ENCODE measurements at places on chromosomes 13 and 19.

DNA sequence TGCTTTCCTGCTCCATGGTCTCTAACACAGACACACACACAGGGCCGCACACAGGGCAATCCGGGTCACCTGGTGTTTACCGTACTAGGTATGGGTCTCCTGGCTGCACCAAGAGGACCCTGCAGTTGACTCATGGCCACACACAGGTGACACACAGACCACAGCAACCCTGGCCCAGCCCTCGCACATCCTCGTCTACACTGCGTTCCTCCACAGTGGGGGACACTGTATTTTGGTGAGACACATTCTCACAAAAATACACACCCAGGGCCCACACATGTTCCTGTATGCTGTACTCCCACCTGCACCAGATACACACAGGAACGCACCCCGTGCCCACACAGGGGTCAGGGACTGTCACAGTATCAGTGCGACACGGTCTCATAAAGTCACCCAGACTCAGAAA, 12.8 kb downstream of the PDE4A start:
- DNase-seq: no peak

DNA sequence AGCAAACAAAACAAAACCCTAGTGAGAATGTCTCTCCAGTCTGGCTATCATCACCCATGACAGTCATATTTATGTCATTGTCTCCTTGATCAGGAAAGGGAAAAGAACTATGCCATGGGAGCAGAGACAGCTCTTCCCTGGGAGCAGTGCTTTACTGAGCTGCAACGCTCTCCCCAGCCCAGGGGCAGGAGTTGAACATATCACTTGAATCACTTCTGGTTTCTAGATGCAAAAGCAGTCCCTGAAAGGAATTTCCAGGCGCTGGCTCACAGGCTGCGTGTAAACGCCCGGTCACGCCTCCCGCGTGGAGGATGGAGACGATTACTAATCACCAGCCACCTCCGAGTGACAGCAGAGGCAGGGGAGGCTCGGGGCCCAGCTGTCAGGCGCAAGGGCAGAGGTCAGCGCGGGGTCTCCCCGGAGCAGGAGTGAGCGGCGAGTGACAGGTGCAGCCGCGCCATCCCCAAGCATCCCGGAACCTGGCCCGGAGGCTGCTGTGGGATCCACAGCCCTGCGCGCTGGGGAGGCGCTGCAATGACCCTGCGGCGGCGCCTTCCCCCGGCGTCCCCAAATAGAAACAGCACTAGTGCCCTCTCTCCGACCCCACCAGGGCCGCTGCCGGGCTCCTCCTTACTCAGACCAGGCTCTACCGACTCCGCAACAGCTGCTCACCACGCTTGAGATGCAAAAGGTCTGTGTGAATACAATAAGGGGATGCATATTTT, 23.5 kb upstream of the DCLK1 start:
- DNase-seq: no peak

DNA sequence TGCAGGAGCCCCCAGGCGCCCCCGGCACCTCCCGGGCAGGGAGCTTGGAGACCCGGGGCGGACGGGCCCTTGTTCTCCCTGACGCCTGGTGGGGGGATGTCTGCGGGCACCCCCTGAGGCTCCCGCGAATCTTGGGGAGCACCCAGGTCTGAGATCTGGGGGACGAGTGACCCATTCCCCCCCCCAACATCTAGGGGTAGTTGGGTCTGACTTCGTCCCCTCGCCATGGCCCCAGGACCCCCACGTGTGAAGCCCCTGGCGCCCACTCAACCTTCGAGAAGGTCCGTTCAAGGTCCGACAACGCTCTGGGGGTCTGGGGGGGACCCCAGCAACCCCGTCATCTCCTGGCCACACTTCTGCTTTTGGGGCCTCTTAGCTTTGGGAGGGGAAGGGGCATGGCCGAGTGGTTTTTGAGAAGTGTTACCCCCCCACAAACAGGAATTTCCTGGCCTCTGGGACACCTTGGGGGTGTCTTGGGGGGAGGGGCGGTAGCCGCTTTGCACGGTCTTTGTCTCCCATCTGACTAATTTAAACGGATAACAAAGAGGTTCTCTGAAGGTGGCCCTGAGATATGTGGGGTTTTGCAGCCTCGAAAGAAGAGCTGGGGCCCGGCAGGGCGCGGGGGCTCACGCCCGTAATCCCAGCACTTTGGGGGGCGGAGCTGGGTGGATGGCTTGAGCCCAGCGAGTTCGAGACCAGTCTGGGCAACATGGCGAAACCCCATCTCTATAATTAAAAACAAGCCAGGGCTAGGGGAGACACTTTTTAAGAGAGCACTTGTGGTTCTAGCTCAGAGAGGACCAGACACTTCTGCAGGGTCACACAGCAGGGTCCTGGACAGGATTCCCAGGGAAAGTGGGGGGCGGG, 608 bp downstream of the CNN2 start:
- no peak for DNase-seq

- no peak for DNase-seq
Measured at GRCh38 chr13:32802159-32802558, 214.1 kb upstream of the KL start.

DNA sequence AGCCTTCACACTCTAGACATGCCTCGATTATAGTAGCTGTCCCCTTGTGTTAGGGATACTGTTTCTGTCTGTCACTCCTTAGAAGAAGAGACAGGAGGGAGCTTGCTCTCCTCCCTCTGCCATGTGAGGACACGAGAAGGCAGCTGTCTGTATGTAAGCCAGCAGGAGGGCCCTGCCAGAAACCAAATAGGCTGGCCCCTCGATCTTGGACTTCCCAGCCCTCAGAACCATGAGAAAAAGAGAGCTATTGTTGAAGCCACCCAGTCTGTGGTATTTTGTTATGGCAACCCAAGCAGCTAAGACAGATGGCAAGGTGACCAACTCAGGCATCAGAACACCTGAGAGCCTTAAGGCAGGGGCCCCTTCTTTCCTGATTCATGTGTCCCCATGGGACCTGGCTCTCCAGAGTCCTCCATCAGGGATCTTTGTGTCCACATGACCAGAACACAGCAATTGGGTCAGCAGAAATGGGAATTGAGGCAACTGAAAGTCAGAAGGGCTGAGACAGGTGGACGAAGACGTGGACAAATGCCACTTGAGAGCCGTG, 65.6 kb upstream of the NPAS1 start:
- DNase-seq: no peak

DNA sequence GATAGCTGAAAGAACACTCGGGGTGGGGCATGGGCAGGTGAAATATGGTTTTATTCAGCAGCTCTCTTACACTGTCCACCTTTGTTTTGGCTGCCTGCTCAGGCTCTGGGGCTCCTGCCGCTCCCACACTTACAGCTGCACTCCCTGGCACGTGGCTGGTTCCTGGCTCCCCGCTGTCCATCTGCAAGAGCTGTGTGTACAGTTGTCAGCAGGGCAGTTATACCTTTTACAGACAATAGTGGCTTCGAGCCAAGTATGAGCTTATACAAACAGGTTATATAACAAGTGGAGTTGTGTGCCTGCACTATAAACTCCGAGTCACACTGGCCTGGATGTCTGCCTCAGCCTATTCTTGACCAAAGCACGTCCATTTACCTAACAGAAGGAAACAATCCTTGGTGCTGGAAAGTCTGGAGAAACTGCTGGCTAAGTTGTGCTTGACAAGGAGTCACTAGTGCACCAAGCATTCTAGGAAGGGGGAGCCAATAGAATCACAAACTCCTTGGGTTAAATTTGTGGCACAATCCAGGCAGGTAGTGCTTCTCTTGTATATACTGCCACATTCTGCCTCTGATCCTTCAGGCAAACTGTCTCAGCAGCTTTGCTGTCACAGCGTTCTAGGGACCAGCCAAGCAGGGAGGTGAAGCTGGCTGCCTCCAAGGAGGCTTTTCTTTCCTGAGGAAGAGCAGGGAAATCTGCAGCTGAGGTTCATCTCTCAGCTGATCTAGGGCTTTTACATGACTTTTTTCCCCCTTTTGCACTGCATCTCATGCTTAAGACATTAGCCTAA, 68.2 kb downstream of the NHLRC3 start:
- no peak for DNase-seq

DNA sequence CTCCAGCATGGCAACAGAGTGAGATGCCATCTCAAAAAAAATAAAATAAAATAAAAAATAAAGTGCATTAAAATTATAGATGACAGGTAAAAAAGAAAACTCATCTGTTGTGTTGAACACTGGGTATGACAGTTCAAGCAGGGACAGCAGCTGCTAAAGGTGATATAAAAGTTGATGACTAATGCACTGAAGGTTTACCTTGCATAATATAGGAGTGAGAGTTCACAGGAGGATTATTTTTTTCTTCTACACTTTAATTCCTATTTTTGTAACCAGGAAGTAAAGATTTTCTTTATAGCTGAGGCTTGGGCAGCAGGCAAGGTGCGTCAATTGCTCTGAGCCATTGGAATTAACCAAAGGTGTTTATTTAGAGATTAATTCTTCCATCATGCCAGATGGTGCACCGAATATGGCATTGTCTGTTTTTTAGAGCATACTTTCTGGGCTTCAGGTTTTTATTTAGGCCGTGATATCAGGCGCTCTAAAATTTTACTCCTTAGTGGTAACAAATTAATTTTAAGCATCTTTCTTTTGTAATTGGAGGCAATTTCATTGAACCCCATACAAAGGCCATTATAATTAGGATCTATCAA, 337.0 kb upstream of the SLC10A2 start:
- no peak for DNase-seq

DNA sequence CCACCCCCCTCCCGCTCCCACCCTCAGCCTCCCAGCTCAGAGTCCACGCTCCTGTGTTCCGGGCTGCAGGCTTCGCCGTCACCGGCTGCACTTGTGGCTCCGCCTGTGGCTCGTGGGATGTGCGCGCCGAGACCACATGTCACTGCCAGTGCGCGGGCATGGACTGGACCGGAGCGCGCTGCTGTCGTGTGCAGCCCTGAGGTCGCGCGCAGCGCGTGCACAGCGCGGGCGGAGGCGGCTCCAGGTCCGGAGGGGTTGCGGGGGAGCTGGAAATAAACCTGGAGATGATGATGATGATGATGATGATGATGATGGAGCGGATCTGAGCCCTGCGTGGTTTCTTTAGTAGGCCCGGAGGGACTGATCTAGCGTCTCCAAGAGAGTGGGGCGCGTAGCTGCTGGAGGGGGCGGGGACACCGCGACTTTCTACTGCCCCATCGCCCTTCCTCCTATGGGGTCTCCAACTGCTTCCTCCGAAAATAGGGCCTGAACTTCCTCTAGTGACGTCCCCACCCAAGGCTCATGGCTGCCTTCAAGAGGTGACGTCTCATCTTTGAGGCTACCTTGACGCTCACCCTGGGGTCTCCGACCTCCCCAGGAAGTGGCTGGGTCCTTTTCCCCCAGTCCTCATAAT, 1.4 kb downstream of the RETN start:
- DNase-seq: no peak

DNA sequence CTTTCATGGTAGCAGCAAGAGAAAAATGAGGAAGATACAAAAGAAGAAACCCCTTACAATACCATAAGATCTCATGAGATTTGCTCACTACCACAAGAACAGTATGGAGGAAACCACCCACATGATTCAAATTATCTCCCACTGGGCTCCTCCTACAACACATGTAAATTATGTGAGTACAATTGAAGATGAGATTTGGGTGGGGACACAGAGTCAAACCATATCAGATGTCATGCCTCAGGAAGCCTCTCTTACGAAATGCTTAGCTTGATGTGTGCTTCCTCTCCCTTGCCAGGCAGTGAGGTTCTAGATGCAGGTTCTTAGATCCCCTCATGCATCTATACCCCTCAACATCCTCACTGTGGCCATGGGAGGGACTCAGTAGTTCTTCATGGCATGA, 63.2 kb upstream of the RGCC start:
- DNase-seq: no peak

GRCh38 chr13:113145496-113145895, 13.0 kb upstream of the PROZ start:
- no peak for DNase-seq

DNA sequence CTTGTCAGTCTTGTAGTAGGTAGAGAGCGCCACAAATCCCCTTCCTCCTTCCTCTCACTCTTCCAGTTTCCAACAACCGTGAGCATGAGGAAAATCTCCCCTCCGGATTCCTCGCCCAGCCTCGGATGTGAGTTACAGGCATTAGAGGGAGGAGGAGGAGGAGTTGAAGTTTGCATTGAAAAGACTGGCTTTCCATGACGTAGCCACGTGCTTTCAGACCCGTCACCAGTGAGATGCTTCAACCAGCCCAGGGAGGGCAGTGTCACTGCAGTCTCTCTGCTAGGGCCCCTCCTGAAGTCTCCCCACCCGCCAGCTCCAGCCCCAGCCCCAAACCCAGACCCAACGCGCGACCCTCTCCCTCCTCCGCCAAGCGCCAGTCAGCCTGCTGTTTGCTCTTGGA, 442 bp upstream of the FGF14 start:
- peak; percentile 36 for DNase-seq

- no peak for DNase-seq
Measured at GRCh38 chr13:78829821-78830220, 170.9 kb upstream of the OBI1 start.

DNA sequence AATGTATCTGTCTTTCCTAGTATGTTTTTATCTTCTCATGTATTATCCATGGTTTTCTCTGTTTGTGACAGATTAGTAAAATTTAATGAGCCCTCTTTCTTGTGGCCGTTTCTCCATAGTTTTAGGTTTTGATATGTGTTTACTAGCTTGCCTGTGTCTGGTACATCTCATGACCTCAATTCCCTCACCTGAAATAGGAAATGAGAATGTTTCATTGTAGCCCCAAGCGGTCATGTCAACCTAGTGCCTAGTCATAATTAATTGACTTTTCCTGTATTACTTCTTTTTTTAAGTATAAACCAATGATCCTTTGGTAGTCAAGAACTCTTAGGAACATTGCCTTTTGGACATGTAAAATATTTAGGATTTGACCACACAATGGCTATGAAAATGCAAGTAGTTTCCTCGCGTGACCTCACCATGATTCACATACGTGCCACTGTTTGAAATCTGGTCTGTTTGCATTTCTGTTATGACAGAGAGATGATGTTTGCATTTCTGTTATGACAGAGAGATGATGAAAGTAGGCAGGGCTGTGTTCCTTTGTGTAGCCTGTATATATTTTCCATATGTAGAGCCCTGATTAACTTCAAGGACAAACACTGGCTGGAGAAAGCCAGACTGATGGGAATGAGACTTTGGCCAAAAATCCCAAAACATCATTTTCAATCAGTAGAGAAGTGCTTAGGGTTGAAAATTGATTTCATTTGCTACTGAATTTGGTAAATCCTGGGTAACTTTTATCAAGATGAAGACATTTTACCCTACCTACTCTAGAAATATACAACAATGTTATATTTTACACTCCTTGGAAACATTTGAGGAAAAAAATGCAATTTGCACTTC, 104.8 kb downstream of the TNFRSF19 start:
- no peak for DNase-seq

DNA sequence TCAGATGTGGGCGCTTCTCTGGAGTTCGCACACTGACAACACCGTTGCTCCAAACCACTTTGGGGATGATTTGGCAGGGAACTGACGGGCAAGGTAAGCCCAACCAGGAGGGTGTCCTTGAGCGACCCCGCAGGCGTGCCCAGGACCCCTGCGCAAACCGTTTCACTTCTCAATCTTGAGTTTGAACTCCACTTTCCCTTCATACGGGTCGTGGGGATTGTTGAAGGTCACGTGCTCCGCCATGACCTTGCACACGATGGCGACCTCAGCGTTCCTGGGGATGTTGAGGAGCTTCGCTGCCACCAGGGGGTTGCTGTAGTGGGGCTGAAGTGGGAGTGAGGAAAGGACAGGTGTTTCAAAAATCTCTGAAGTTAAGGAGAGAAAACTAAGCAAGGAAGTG, 8.8 kb downstream of the ATP4B start:
- DNase-seq: no peak

Data from activated CD4-positive, alpha-beta T cell treated with anti-CD3 and anti-CD28 coated beads, Interleukin-2, amount 50 U/mL, for 24 hours (primary cell).